Activated T-helper 1 cell treated with anti-CD3 and anti-CD28 coated beads, Interleukin-12 subunit alpha, Interleukin-12 subunit beta, Interleukin-2, Interleukin-4 antibody, amounts not matched to agents 30 ng/mL and 10 ng/mL and 1 ng/mL, durations not matched to agents 14 hours and 24 hours and 36 hours (primary cell): ENCODE measurements at places on chromosomes 5 and 9.

- H3K36me3 ChIP-seq: peaks cover 22% of the 10 kb centered on the region
- peak overlapping the region; percentile 88 for H3K4me3 ChIP-seq
- H3K27ac ChIP-seq: peak overlapping the region; percentile 84
- peak; percentile 86 for DNase-seq
- H3K4me1 ChIP-seq: peaks cover 31% of the 10 kb centered on the region
Observed at GRCh38 chr9:34665381-34666250, 3.2 kb upstream of the CCL27 start.

DNA sequence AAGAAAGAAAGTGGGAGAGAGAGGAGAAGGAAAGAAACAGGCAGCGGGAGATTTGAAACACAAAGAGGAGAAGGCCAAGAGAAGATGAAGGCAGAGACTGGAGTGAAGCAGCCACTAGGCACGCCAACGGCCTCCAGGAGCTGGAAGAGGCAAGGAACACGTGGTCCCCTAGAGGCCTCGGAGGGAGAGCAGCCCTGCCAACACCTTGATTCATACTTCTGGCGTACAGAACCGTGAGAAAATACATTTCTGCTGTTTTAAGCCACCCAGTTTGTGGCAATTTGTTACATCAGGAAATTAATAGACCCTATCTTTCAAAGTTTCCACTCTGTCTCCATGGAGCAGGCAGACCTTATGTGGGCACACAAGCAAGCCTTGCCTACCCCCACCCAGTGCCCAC is 133.4 kb downstream of the ACTL7B start:
- H3K4me3 ChIP-seq: no peak overlapping the region
- DNase-seq: no peak
- H3K36me3 ChIP-seq: no peaks in the 10 kb centered on the region
- H3K4me1 ChIP-seq: no peaks in the 10 kb centered on the region

DNA sequence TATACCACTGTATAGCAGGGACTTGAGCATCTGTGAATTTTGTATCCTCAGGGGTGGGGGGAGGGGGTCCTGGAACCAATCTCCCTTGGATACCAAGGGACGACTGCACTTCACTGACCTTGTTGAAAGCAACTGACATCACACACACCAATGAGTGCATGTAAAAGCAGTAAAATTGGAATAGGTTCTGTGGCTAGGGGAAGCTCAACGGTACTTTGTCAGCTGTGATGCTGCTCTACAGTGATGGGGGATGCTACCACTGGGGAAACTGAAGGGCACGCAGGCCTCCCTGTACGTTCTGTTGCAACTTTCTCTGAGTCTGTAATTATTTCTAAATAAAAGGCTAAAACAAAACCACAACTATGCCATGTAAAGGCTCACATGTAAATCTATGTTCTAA is 47.0 kb upstream of the RETREG1 start:
- no peaks in the 10 kb centered on the region for H3K4me1 ChIP-seq
- no peaks in the 10 kb centered on the region for H3K36me3 ChIP-seq
- H3K4me3 ChIP-seq: no peak overlapping the region
- no peak overlapping the region for H3K27ac ChIP-seq

GRCh38 chr9:20623748-20624124 is 1.4 kb upstream of the MLLT3 start:
- H3K4me1 ChIP-seq: peaks cover 40% of the 10 kb centered on the region
- H3K27ac ChIP-seq: peak overlapping the region; percentile 87
- H3K36me3 ChIP-seq: peaks cover 14% of the 10 kb centered on the region
- no peaks in the 10 kb centered on the region for H3K27me3 ChIP-seq
- peak overlapping the region; percentile 88 for H3K4me3 ChIP-seq
- no peak for DNase-seq

DNA sequence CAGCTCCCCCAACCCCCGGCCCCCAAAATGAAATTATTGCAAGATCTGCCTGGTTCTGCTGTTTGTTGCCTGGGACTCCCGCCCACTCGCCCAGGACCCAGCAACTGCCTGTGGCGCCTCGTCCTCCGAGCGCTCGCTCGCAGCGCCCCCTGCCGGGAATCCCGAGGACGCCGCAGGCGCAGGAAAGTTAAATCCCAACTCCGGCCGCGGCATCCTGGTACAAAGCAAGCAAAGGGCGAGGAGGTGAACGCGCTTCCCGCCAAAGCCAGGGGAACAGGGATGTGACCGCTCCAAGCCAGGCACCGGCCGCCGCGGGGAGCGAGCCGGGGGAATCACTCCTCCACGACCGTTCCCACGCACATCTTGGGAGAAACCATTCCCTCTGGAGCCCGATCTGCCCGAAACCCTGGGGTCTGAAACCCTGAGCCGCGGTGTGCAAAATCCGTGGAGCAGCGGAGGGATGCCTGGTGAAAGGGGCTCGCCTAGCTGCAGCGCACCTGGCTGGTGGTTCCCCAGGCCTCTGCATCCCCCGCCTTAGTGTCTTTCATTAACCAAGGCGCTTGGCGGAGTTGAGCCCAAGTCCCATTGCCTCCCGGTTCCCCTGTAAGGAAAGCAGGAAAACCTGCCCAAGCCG is 1.3 kb downstream of the SEMA5A start:
- H3K27me3 ChIP-seq: peaks cover 18% of the 10 kb centered on the region
- H3K4me1 ChIP-seq: no peaks in the 10 kb centered on the region
- H3K36me3 ChIP-seq: no peaks in the 10 kb centered on the region
- H3K4me3 ChIP-seq: peak overlapping the region; percentile 17
- no peak overlapping the region for H3K27ac ChIP-seq

- no peaks in the 10 kb centered on the region for H3K27me3 ChIP-seq
- no peak for DNase-seq
- H3K4me3 ChIP-seq: no peak overlapping the region
- no peaks in the 10 kb centered on the region for H3K36me3 ChIP-seq
Observed at GRCh38 chr9:14136047-14136635, 177.8 kb downstream of the NFIB start.

DNA sequence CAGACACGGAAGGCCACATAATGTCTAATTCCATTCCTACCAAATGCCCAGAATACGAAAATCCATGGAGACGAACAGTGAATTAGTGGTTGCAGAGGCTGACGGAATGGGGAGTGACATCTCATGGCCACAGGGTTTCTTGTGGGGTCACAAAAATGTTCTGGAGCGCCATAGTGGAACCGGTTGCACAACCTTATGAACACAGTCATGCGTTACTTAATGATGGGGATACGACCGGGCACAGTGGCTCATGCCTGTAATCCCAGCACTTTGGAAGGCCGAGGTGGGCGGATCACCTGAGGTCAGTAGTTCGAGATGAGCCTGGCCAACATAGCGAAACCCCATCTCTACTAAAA is 26.0 kb upstream of the TTLL11 start:
- DNase-seq: no peak
- H3K4me1 ChIP-seq: no peaks in the 10 kb centered on the region
- no peaks in the 10 kb centered on the region for H3K36me3 ChIP-seq
- H3K27me3 ChIP-seq: peaks cover 5% of the 10 kb centered on the region

DNA sequence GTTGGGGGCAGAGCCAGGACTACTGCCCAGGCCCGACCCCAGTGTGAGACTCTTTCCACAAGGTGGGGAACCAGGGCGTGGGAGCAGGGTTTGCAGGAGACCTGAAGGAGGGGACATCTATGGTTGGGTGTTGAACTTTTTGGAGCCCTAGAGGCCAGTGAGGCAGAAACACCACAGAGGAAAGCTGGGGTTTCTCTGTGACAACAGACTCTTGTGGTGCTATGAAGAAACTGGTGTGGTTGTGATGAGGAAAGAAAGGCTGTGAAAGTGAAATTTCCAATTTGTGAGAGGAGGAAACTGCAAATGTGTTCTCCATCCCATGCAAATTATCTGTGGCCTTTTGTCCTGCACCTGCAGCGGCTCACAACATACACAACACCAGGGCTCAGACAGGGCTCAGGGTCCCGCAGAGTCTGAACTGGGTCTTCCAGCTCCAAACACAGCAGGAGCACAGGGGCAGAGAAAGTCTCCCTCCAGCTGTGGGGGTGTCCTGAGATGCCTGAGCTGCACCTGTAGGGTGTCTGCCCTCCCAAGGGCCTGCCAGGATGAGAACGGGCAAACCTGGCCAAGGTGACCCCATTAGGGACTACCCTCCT is 51.4 kb upstream of the GRHPR start:
- H3K27me3 ChIP-seq: peaks cover 6% of the 10 kb centered on the region
- DNase-seq: no peak
- H3K36me3 ChIP-seq: no peaks in the 10 kb centered on the region
- H3K27ac ChIP-seq: peak overlapping the region; percentile 26
- H3K4me1 ChIP-seq: no peaks in the 10 kb centered on the region

DNA sequence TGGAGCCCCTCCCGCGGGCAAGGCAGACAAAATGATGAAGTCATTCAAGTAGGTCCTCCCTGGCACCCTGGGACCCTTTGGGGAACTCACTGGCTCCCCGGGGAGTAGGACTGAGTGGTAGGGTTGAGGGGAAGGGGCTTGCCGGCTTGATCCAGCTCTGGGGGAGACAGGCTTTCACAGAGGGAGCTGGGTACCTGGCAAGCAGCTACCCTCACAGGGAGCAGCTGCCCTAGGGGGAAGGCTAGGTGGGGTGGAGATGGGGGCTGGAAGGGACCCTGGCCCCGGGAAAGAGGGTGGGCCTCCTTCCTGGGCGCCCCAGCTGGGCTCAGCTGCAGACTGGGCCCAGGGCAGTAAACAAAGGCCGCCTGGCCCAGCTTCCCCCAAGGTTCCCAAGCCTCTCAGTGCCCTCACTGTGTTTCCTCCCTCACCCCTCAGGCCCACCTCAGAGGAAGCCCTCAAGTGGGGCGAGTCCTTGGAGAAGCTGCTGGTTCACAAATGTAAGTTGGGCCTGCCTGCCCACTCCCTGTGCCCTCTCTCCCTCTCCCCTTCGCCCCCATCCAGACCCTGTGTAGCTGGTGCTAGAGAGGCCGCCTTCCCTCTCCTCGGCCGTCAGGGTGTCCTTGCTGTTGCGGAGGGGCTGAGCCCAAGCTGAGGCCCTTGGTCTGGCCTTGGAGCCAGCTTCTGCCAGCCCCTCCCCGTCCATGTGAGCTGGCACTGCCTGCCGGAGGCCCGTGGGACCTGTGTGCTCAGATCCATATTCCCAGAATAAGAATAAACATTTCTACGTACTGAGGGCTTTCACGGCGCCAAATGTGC is 131.2 kb downstream of the RGS3 start:
- DNase-seq: no peak
- peaks cover 34% of the 10 kb centered on the region for H3K4me1 ChIP-seq
- no peaks in the 10 kb centered on the region for H3K27me3 ChIP-seq
- H3K27ac ChIP-seq: no peak overlapping the region
- H3K36me3 ChIP-seq: peaks cover 27% of the 10 kb centered on the region
- H3K4me3 ChIP-seq: no peak overlapping the region
